ENCODE measurements at places on chromosomes 3 and 15.

GRCh38 chr15:47813748-47814384 is 96.6 kb downstream of the SEMA6D start:
- no peak for DNase-seq

DNA sequence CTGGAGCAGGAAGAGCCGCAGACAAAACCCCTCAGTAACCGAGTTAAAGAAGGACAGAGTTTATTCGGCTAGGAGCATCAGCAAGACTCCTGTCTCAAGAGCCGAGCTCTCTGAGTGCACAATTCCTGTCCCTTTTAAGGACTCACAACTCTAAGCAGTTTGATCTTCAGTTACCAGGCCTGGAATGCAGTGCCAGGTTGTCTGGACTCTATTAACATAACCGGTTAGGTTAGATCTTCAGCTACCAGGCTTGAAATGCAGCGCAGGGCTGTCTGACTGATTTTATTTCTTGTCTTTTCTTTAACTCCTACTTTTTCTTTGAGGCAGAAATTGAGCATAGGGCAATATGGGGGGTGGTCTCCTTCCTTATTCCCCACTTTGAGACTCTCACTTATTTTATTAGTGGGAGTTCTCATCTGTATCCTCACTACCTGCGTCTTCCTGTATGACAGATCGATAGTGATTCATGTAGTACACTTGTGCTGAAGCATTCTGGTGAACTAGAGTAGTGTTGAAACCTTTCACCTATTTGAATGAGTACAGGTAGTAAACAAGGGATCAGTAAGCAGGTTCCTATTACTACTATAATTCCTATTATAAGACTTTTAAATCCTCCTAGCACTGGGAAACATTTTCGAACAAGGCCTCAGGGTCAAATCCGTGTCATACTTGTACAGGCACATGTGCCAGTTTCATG is 325.0 kb downstream of the CGGBP1 start:
- DNase-seq = no peak

- DNase-seq = no peak
These were observed 8.5 kb downstream of the MBNL1 start for GRCh38 chr3:152277198-152277597.

- DNase-seq = no peak
These were observed 50.9 kb upstream of the HACD2 start for GRCh38 chr3:123635717-123636116.

DNA sequence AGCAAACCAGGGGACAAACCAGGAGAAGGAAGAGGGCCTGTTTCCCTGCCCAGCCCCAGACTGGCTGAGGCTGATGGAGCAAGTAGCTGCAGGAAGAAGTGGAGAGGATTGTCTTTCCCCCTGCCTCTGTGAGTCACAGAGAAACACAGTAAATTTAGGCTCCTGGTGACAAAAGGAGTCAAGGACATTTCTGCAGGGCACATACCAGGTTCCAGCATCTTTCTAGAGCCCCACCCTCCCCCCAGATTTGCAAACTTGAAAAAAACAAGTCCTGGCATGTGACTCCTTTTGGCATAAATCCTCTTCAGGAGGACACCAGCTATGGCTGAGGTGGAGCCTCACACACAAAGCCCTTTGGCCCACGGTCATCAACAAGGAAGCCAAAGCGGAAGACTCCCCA is 17.8 kb downstream of the PLD1 start:
- DNase-seq = no peak

- DNase-seq = no peak
These were observed 20.7 kb upstream of the PPARG start for GRCh38 chr3:12268049-12268735.

GRCh38 chr3:188861842-188862744 is 309.7 kb upstream of the TPRG1 start:
- no peak for DNase-seq

DNA sequence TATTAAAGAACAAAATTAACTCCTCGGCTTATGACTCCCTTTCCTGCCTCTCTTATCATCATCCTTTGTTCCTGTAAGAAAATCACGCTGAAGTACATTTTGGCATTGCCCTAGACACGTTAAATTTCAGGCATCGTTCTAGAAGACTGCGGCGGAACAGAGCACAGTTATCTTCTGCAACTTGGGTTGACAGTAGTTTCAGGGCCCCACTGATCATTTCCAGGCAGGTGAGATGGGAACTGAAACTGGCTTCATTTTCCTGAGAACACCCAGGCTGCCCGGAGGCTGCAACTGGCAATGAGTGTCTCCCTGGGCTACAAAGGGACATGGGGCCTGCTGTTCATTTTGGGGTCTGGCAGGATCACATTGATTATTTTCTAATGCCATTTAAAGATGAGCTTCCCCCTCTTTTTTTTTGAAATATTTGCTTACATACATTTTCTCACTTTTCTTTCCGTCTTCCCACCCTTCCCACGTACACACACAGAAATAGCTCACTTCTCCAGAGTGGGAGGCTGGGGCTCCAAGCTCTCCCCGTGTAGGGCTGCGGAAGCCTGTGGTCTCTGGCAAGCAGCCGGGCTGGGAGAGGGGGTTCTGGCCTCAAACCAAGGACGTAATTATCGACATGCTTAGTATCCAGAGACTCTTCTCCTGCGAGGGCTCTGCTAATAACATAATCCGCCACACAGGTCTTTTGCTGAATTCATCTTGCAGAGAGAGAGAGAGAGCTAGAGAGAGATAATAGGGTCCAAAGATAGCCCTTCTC is 267.4 kb downstream of the ABHD5 start:
- no peak for DNase-seq

DNA sequence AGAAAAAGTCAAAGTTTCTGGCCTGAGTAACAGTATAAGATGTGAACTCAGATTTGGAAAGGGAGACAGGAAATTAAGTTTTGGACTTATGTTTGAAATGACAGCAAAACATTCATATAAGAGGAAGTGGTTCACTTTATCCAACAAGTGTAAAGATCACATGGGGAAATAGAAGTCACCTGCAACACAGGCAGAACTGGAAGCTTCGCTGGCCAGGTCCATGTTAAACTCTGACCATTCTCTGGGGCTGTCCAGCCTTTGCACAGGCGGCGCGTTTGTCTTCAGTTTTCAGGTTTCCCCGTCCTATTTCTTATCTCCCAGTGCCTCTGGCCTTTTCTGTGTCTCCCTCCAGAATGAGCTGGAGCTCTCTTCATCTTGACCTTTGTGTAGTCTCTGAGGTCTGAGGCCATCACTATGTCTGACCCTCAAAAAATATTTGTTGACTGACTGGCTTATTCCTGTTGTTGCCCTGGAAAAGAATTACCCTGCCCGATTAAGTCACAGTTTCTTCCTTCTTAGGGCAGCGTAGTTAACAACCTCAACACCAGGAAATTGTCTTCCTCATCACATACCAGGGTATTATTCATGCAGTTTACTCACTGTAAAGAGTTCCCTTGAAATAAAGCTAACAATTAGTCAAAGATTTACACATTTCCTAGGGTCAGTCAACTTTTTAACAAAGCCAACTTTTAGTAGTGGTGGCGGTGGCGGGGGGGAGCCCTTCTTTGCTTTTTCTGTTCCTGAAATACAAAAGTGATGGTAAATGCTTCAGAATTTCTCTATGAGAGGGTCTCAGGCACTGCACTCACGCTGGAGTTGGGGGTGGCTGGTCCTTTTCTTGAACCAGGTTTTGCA is 959 bp upstream of the RASA2 start:
- DNase-seq = no peak

DNA sequence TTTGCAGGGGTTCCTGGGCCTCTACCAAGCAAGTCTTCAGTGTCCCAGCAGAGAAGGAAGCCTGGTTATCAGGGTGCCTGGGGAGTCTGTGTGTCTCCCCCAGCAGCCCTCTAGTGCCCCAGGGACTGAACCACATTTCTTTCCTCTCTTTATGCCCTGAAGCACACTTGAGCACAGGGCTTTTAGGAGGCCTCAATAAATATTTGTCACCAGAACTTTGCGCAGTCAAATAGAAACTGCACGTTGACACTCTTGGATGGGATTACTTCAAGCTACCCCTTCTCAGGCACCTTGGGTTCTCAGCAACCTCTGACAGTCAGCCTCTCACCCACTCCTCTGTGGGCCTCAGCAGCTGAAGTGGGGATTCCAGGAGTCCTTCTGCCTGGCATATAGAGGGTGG is 226.6 kb upstream of the HES1 start:
- no peak for DNase-seq

DNA sequence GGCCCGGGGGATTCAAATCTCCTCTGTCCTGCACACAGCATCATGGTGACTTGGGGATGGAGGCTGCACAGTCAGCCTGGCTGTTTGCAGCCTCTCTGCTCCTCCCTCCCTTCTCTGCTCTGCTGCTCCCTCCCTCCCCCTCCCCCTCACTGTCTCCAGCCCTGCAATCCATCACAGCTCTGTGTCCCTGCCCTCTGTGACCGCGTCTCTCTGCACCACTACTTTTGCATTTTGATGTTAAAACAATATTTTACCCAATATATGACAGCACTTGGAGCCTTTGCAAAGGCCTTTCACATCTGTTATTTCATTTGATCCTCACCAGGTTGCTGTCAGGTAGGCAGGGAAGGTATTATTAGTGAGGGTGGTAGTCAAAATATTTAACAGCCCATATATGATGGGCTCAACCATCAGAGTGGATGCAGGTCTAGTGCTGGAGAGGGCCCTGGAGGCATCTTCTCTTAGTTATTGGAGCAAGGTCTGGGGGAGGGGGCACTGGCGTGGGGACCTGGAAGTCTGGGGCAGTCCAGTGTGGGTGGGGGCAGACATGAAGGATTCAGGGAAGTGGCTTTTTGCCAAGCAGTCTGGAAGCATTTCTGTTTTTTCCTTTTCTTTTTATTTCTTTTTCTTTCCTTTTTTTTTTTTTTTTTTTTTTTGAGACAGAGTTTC is 16.3 kb upstream of the VPS8 start:
- no peak for DNase-seq

DNA sequence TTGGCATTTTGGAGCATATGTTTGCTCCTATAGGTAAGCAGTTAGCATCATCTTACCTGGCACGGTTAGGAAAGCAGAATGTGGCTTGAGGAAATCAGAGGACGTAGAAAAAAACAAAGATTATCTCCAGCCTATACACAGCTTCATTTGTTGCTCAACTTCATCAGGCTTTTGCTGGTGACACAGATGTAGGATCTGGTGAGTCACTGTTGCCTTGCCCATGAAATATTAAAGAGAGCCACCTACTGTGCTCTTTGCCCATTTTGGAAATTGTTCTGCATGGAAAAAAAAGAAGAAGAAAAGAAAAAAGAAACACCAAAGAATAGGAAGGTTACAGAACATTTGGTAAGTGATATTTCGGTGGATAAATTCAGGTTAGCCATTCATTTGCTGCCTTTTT is 3.8 kb downstream of the IL1RAP start:
- DNase-seq = no peak

GRCh38 chr15:52557274-52557641 is 11.6 kb downstream of the ARPP19 start:
- DNase-seq = no peak

- DNase-seq = no peak
These were observed 612 bp downstream of the UBA5 start for GRCh38 chr3:132660811-132661070.

- no peak for DNase-seq
These were observed 49.7 kb upstream of the SKIL start for GRCh38 chr3:170307671-170308405.

DNA sequence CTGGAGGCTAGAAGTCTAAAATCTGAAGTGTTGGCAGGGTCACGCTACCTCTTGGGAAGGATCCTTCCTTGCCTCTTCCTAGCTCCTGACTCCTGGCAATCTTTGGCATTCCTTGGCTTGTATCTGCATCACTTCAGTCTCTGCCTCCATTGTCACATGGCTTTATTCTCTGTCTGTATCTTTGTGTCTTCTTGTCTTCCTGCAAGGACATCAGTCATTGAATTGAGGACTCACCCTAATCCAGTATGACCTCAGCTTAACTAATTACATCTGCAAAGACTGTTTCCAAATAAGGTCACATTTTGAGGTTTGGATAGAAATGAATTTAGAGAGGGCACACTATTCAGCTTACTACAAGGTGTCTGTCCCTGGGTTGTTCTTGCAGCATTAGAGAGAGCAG is 31.1 kb upstream of the UTS2B start:
- DNase-seq = no peak

- no peak for DNase-seq
These were observed 144.7 kb upstream of the RGMA start for GRCh38 chr15:93233710-93234109.

GRCh38 chr3:53570081-53570480 is 75.7 kb downstream of the CACNA1D start:
- no peak for DNase-seq

DNA sequence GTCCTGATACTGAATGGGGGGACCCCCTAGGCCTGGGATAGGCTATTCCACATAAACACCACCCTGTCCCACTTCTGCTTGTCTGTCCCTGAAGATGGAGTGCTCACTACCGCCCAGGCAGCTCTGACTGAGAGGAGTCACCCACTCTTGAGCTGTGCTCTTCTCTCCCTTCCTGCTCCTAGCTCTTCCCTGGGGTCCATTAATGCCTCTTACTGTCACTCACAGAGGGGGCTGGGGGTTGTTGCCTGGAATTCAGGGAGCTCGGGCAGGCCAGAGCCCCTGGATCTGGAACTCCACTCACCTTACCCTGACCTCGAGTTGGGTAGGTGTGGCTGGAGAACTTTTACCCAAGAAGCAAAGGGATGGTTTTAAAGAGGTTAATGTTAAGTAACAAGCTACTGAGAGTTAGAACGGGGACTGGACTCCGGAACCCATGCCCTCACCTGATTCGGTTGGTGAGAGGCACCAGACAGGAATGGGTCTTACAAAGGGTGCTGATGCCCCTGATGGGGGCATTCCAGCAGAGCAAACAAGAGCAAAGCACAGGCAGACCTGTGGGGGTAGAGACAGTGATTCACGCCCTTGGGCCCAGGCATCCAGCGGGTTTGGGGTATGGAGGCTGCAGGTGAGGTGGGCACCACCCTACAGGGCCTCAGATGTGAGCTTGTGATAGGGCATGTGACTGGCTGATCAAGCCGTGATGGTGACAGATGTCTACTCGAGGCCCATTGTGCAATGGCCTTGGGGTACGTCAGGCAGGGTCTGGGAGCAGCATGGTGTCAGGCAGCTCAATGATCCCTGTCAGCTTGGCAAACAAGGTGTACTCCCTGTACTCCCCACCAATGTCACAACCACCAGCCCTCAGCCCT is 5.4 kb downstream of the NBEAL2 start:
- no peak for DNase-seq

DNA sequence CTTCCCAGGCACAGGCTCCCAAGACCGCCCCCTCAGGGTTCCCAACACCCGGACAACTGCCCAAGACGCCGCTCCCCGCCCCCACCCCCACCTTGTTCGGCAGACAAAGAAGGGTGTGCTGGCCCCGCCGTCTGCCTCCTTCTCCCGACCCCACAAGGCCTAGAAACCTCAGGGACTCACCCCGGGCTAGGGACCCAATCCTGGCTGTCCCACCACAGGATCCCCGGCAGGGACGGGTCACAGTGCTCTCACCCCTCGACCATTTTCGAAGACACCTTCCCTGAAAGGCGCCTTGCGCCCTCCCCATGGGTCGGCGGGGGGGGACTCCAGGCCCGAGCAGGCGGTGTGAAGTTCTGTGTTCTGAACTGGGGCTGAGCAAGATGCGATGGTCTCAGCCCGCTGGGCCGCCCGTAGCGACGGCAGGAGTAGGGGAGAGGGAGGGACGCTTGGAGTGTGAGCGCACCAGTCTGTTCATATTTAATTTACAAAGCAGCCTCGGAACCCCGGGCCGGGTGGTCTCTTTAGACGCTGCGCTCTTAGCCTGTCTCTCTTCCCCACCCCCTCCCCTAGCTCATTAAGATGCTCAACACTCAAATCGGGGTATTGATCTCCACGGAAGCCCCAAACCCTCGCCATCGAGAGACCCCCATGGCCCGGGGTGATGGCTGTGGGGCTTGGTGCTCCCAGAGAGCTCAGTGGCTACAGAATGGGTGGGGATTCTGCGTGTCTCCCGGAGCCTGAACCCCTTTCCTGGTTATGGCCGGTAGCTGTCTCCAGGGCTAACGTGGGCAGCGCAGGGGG is 1.4 kb upstream of the ISLR2 start:
- DNase-seq = no peak
